ENCODE measurements at places on chromosomes 12 and 14.

GRCh38 chr14:63045234-63045611 is at the start of gene KCNH5:
KCNH5 (minus strand) TSS chr14:63045458; CDS start chr14:63045186, 272 bp downstream.
- DNase-seq = peak; percentile 15

DNA sequence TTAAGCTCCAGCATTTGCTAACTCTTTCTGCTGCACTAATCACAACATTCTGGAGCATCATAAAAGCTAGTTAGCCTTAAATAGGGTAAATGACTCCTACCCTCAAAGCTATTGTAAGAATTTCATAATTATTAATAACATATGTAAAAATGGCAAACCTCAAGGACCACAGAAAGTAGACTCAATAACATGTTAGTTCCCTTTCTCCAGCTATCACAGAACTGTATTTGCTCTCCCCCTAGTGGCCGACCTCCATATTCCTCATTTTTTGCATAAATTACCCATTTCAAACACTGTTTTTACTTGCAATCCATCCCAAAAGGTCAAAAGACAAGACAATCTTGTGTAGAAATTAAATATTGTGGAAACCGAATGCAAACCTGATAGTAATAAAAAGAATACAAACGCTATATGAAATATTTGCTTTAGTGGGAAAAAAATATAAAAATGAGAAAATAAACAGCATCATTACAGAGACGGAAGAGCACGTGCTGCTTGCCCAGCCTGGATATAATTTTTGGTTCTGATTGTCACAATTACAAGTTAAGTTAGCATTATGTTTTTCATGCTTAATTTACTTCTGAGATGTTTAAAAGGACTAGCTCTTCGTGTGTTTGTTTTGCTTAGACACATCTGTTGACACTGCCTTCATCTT is 97.9 kb downstream of the RERGL start:
- DNase-seq = peak; percentile 57

DNA sequence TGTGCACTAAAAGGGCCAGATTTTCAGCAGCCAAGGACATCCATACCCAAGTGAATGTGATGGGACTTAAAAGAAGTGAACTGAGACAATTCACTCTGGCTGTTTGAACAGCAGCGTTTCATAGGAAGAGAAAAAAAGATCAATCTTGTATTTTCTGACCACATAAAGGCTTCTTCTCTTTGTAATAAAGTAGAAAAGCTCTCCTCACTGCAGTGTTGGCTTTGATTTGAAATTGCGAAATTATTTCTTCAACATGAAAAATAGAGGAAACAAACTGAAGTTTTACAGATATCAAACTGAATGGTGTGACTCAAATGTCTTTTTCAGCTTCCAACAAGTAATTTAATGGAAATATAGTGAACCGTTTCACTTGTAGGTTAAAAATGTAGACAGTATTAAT is 11.3 kb upstream of the KCNMB4 start:
- DNase-seq = peak; percentile 40

DNA sequence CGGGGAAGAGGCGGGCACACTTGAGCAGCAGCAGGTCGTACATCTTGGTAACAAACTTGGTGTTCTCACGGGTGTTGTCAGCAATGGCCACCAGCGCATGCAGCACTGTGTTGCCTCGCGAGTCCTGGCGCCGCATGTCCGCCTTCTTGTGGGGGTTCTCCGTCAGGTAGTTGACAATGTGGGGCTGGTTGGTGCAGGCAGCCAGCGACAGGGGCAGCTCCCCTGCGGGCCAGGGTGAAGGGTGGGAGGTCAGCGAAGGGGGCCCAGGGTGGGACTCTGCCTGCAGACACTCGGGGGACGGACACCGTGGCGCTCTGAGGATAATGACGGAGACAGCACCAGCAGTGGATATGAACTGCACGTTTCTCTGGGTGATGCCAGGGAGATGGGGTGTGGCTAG is 34.5 kb downstream of the TRPV4 start:
- no peak for DNase-seq

DNA sequence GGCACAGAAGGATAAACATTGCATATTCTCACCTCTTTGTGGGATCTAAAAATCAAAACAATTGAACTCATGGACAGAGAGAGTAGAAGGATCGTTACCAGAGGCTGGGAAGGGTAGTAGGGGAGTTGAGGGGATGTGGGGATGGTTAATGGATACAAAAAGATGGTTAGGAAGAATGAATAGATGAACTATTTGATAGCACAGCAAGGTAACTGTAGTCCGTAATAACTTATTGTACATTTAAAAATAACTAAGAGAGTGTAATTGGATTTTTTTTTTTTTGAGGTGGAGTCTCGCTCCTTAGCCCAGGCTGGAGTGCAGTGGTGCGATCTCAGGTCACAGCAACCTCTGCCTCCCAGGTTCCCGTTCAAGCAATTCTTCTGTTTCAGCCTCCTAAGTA is 52.0 kb downstream of the NUBPL start:
- no peak for DNase-seq

DNA sequence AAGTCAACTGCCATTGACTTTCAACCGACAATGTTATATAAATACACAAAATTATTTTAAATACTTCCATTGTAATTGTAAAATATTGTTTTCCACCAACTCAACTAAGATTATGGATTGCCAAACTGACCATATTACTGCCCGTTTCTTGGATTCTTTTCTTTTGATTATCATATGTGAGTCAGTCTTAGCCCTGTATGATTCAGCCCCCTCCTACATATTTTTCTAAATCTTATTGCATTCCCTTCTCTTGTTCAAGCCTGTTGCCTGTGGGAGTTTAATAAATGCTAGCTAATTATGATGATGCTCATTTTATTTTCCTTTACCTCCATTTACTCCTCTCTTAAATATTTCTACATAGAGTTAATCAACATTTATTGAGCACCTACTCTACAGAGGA is 6.8 kb downstream of the RASSF9 start:
- DNase-seq = peak; percentile 73

- DNase-seq = no peak
Measured at GRCh38 chr12:57551637-57552305, 1.9 kb downstream of the KIF5A start.

GRCh38 chr12:66035288-66035966 is 95.1 kb downstream of the LLPH start:
- DNase-seq = peak; percentile 77

- DNase-seq = peak; percentile 16
Measured at GRCh38 chr12:98645572-98646067, 530 bp downstream of the APAF1 start.

DNA sequence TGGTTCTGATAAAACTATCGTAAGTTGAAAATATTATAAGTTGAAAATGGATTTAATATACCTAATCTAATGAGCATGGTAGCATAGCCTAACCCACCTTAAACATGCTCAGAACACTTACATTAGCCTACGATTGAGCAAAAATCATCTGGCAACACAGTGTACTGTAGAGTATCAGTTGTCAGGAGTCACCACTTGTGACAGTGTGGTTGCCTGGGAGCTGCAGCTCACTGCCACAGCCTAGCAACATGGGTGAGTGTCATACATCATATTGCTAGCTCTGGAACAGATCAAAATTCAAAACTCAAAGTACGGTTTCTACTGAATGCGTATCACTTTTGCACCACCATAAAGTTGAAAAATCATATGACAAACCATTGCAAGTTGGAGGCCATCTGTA is 203.5 kb downstream of the ATXN7L3B start:
- no peak for DNase-seq

DNA sequence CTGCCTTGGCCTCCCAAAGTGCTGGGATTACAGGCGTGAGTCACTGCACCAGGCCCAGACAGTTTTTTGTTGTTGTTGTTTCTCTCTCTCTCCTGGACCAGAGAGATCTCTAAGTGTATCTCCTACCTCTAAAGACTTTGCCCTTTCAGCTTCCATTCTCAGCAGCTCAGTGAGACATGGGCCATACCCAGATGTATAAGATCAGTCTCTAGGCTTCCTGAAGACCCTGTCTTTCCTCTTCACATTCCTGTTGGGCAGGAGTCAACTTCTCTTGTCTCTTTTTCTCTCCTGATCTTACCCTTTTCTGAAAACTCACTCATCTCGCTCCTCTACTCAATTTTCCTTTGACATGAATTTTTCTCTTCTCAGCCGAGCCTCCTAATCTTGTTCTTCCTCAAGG is 42.0 kb downstream of the KCNK13 start:
- DNase-seq = no peak

DNA sequence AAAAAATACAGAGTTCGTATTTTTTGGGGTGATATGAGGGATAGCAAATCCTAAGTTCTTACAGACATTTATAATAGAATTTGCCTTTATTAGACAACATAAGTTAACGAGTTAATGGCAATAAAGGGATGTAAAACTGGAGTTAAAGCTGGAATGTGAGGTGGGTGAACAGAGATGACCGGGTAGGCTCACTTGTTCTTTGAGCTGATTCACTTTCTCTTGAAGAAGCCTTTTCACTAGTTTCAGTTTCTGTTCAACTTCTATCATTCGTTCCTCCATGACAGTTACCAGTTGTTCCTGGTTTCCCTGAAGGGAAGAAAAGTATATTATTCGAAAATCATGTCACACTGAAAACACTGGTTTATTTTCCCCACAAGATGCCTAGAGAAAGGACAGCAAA is 57.7 kb upstream of the SAV1 start:
- DNase-seq = no peak

All from fibroblast of the aortic adventitia (primary cell).